WERI-Rb-1 (cell line): ENCODE measurements at places on chromosomes 16 and 17.

GRCh38 chr16:85390511-85391174, 222.5 kb upstream of the GSE1 start:
- no peak for DNase-seq

DNA sequence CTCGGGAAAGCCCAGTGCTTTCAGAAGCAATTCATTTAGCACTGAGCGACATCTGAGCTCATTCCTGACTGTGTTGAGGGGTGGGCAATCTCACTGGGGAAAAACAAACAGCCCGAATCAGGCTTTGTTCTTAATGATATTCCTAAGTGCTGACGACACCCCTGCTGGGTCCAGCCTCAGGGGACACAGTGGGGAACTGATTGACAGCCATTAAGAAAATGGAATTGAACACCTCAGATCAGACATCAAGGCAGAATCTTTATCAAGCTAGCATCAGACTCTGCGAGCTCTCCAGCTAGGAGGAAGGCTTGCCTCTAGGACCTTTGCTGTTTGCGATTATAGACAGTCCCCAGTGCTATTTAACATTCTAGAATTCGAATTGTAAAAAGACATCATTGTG, 22.5 kb upstream of the LYRM9 start:
- DNase-seq, result no peak

GRCh38 chr16:30956601-30957455, 726 bp upstream of the SETD1A start:
- peak; percentile 86 for DNase-seq

DNA sequence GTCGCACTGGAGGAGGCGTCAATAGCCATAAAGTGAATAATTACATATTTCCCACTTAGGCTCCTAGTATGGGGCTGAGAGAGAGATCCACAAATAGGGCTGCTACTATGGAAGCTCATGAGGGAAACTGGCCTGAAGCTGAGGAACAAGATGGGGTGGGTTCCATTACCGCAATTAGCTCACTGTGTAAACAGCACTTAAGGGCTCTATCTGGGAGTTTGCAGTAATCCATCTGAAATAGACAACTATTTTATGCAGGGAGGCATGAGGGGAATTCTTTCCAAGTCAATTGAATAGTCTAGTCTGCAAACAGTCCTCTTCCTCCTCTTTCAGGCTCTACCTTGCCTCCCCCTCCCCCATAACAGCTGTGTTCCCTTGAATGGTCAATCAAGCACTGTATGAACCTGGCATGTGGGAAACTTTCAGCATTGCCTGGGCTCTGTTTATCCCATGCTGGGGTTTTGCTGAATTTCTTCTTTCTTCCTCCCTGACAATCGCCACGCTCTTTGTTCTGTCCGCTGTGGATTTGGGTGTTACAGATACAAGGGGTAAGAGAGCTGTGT, 56.1 kb upstream of the MAF start:
- no peak for DNase-seq

- no peak for DNase-seq
Measured at GRCh38 chr16:74716355-74716754, 15.7 kb upstream of the MLKL start.

DNA sequence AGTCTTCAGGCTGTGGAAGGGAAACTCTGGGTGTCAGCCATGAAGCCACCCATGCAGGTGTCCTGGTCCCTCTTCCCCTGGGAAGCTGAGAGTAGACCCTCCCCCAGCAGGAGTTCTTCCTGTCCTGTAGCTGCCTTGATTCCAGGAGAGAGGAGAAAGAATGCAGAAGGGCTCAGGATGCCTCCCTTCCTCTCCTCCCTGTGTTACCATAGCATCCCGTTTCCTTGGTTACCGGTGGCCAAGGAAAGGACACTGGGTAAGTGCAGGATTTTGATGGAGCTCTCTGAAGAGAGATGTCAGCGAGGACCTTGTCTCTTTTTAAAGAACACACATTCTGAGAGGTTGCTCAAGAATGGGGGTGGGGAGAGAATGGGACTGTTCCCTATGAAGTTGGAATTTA, 304.1 kb upstream of the N4BP1 start:
- no peak for DNase-seq

DNA sequence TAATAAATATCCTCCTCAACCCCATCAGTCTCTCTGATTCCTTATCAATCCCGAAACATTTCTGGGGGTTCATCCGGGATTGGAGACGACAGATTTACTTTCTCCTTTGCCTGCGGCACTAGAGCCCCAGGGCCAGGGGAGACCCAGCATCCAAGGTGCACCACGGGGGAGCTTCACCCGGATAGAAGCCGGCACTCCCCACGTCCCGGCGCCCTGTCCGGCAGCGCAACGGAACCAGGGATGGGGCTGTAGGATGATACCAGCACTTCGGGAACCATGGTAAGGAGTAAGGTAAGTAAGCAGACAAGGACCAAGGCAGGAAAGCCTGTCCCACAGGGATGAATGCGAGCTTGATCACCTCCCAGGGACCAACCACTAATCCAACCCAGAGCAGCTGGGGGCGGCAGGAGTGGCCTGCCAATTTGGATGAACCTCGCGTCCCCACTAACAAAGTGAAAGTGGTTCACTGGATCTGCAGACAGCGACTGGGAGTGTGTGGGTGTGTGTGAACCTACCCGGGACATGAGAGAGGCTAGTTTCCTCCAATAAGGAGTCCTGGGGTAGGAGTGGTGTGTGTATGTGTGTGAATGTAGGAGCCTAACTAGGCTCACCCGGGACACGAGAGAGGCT, 11.9 kb downstream of the POLR3K start:
- DNase-seq, result no peak
